ENCODE measurements at places on chromosomes 13 and 19.
A peak's percentile ranks its signal among the peaks of the same experiment; 100 is the strongest.

- DNase-seq = no peak
Measured at GRCh38 chr13:43009506-43009905, 13.9 kb upstream of the DNAJC15 start.

DNA sequence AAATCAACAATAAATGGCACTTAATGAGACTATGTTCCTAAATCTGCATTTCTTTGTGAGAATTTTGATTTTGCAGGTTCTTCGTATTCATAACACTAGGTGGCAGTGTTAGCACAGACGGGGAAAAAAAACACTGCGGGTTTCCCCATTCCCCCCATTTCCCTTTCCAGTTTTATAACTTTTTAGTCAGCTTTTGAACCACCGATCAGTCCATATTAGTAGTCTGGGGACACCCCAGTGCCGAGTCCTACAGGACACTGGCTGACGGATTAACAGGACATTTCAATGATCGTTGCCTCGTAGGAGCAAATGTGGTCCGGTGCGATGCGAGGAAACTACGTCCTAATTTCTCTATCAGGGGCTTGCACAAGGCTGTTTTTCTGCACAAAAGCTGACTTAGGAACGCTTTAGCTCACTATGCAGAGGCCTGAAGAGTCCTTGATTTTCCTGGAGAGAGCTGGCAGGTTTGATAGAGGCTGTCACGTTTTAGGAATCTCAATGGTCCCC is 234.3 kb downstream of the LMO7 start:
- no peak for DNase-seq

- DNase-seq = no peak
Measured at GRCh38 chr13:68358294-68358705, 1128.2 kb upstream of the PCDH9 start.

GRCh38 chr13:75417656-75418055 is 64.3 kb downstream of the TBC1D4 start:
- no peak for DNase-seq

DNA sequence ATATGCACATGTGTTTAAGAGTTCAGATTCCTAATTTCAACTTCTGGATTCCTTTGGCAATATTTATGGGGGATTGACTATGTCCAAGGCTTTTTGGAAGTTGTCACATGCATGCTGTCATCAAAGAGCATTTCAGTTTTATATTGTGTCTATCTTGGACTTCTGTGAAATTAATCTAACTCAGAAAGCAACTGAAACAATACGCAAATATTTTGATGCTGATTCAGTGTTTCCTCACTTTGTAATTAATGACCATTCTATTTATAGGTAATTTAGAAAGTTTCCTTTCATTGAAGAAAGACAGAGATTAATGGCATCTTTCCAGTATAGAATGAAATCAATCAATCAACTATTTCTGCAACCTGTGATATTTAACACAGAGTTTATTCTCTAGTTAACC is 550.1 kb downstream of the PCDH9 start:
- no peak for DNase-seq

DNA sequence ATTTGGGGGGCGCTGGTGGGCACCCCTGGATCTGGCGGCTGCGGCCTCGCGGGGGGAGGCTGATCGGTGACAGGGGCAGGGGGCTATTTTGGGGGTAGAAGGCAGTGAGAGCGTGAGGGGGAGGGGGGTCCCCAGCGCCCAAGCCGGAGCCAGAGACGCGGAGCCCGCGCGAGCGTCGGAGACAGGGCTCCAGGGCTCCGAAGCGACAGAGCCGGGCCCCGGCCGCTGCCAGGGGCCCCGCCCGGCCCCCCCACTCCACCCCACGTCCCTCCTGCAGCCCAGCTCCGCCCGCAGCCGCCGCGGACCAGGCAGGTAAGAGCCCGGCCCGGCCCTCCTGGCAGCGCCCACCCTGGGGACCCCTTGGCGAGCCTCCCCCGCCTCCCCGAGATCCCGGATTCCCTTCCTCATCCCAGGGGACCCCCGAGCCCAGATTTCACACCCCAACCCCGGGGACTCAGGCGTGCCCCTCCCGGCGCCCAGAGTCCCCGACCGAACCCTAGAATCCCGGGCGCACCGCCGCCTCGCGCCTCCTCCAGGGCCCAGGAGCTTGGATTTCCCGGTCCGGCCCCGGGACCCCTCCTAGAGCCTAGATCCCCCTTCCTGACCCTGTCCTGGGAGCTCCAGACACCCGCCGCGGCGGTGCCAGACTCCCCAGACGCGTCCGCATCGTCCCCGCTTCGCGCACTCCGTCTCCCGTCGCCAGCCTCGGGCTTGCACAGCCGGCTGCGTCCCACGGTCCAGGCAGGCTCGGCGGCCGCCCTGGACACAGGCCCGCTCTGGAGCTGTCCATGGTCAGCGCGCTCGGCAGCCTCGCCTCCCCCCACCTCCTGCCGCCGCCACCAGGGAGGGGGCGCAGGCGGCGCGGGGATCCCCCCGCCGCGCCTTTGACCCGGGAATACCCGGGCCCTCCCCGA is at the start of gene PPFIA3:
PPFIA3 (plus strand) TSS at position 134 of the 914 bp plus-strand sequence. CDS start 8,330 bp downstream, outside the sequence.
- DNase-seq = peak; percentile 32

GRCh38 chr13:40986101-40986856 is 32.8 kb downstream of the ELF1 start:
- no peak for DNase-seq

GRCh38 chr13:51912091-51912490 is 50.3 kb downstream of the CCDC70 start:
- DNase-seq = no peak

GRCh38 chr19:23855676-23856075 is 59.0 kb upstream of the ZNF726 start:
- no peak for DNase-seq

DNA sequence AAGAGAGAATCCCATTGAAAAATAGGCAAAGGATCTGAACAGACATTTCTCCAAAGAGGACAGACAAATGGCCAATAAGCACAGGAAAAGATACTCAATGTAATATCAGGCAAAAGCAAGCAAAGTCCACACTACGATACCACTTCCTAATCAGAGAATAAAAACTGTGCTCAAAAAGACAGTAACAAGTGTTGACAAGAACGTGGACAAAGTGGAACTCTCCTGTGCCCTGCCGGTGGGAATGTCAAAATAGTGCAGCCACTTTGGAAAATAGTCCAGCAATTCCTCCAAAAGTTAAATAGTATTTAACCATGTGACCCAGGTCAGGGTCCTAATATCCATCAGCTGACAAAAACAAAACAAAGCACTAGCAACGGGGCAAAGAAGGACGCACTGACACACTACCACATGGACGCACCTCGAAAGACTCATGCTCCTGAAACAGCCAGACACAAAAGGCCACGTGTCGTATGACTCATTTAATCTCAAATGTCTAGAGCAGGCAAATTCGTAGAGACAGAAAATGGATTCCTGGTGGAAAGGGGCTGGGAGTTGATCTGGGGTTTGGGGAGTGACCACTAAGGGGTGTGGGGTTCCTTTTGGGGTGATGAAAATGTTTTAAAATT is 5.2 kb downstream of the MIER2 start:
- DNase-seq = no peak

DNA sequence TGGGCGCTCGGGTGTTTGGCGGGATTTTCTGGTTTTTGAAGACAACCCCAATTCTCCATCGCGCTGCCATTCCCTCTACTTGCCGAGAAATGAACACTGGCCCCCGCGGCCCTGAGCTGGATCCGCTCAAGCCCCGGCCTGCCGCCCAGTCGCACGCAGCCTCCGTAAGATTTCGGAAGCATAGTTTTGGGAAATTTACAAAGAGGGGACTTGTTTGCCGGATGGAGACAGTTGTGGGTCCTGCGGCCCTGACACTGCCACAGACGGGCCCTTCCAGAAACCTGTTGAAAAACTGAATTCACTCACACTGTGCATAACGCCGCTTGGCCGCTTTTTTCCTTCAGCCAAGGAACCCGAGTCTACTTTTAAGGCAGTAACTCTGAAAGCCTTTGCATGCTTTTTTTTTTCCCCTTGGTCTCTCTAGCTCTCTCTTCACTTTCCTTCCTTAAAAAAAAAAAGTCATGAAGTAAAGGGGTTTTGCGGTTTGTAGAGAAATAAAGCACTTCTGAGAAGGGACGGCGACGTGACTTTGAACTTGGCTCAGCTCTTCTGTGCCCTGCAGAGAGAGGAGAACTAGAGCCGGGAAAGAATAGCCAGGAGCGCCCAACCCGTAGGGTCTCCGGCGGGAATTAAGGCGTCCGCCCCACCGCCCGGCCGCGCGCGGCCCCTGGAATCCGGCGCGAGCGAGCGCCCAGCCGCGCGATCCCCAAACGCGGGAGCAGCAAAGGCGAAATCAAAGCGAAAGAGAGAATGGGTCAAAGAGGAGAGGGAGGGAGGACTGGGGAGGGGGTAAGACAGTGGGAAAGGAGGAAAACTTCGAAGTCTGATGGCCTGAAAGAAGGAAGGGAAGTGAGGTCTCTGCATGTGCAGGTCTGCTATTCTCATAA is 3.4 kb upstream of the ZIC2 start:
- peak; percentile 16 for DNase-seq

DNA sequence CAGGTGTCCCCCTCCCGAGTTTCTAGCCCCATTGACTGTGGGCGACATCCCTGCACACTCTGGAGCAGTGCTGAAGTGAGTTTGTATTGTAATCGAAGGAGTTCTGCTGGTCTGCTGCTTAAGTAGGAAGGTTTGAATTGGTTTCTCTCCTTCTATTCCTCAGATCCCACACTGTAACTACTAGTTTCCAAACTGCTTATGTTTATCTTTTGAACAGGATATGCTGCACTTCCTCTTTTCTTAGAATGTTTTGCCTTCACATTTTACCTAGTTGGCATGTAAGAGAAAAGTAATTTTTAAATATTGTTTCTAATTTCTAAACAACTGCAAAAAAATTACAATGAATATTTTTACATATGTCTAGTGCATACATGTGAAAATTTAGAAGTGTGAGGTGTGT is 511.8 kb downstream of the KLF12 start:
- DNase-seq = no peak

GRCh38 chr13:38223089-38223488 is 126.6 kb upstream of the UFM1 start:
- no peak for DNase-seq

- DNase-seq = peak; percentile 21
Measured at GRCh38 chr19:17846146-17846545, 1.6 kb downstream of the JAK3 start.

DNA sequence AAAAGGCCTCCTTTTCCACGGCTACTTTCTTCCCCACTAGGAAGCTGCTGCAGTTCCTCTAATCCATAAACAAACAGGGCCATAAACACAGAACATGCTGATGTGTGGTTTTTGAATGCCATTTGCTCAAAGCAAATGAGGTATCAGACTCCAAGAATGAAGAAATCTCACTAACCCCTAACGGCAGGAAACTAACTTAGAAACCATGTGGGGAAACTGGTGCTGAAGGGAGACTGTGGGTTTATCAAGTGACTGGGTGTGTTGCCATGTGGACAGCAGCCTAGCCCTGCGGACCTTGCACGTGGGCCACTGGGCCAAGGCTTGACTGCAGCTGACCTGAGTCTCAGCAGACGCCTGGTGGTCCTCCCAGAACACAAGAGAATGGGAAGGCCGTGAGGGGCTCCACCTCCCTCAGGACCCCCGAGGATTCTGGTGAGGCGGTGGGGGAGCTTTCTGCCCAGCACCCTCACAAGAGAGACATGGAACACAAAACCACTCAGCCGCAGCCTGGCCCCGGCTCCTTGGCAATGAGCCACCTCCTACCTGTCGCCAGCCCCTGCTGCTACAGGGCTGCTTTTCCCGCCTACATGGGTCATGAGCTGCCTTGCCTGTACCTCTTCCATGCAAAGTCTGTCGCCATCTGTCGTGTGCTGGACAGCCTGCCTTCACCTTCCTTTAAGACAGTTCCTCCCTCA is 10.6 kb downstream of the SLC15A1 start:
- DNase-seq = no peak

- DNase-seq = no peak
Measured at GRCh38 chr13:44312131-44312530, 61.5 kb upstream of the SERP2 start.

- DNase-seq = peak; percentile 8
Measured at GRCh38 chr13:102609696-102610095, 12.9 kb downstream of the TPP2 start.

DNA sequence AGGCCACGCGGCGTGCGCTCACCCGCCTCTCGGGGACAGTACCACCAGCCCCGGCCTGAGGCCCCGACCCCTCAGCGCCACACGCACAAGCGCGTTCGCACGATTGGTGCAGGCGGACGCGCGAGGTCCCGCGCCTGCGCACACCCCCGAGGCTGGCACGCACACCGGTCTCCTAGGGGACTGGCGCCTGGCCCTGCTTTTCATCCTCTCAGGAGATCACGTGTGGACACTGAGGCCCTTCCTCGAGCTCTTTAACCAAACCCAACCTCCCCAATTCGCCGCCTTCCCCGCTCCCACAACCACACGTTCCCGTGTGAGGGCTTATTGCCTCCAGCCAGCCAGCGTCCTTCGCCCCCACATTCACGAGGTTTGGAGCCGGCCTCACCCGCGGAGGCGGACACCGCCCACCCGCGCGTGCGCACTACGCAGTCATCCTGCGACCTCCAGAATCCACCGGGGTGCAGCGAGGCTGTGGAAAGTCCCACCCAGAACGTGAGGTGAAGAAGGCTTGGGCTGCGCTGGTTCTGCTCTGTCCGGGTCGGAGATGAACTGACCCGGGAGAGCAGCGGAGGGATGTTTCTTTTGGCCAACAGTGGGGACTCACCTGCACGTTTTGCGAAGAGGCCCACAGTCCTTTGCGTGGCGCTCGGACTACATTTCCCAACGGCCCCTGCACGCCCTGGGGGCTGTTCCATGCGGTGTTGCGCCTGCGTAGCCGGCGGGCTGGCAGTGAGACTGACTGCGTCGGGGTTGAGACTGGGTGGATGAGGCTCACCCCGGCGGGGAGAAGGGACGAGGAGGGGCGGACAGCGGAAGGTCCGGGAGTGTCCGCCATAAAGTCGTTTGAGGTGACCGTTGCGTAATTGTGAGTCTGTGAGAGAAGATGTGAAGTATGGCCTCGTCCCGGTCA is 539 bp upstream of the ZNF667 start:
- peak; percentile 23 for DNase-seq

DNA sequence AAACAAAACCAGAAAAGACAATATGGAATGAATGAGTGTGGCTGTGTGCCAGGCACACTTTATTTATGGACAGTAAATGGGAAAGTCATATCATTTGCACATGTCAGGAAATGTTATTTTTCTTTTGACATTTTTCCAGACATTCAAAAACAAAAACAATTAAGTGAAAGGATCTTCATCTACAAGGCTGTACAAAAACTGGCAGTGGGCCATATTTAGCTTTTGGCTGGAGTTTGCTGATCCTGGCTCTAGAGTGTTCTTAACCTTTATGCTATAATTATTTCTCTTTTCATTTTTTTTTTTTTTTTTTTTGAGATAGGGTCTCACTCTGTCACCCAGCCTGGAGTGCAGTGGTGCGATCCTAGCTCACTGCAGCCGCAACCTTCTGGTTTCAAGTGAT is 6.5 kb upstream of the TNFSF9 start:
- DNase-seq = no peak

- DNase-seq = no peak
Measured at GRCh38 chr13:74004109-74004508, 130.1 kb downstream of the KLF12 start.

GRCh38 chr13:105170438-105170837 is 1365.0 kb downstream of the EFNB2 start:
- DNase-seq = no peak

GRCh38 chr13:86881390-86881789 is 789.8 kb upstream of the SLITRK5 start:
- DNase-seq = no peak

- DNase-seq = peak; percentile 64
Measured at GRCh38 chr19:3062165-3063105, at the start of gene TLE5. TSS of gene TLE5 (minus strand) at chr19:3062495. CDS start at chr19:3062200, 295 bp downstream.

All from stimulated activated naive CD4-positive, alpha-beta T cell (primary cell).